ENCODE measurements at places on chromosomes 5 and 9. TPM values are rescaled to one million over a fixed set of nuclear protein-coding genes. Genes with fewer than 3 reads are reported as not detected.

DNA sequence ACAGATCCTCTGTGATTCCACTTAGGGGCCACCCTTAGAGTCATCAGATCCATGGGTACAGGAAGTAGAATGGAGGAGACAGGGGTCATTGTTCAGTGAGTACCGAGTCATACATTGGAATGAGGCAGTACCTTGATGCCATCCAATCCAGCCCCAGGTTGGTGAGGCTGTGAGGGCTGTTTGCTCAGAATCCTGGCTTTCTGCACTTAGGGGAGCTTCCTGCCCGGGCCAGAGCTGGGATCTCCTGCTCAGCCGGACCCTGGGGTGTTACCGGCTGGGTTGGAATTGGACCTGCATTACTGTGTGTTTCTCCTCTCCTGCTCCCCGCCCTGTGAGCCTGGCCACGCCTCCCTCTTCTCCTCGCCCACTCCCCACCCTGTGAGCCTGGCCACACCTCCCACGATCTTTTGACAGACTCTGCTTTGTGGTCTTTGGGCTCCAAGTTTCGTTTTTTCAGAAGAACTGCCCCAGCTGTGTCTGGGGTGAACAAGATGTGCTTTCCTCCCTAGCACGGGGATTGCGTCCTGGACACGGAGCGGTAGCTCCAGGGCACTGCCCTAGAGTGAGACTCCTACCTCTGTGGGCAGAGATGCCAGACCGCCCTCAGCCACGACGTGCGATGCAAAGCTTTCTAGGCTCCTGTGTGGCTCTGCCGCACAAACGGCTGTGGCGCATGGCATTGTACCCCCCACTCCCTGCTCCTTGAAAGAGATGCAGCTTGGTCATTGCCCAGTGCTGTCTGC, 15.4 kb downstream of the TRAF2 start:
- DNase-seq, result peak; percentile 92

HRCT1 gene
- 0.41 TPM for polyA plus RNA-seq

APBA1 gene
- polyA plus RNA-seq, result 0.22 TPM

- no peak for DNase-seq
These were observed 8.8 kb downstream of the VDAC1 start for GRCh38 chr5:133995883-133996563.

DNA sequence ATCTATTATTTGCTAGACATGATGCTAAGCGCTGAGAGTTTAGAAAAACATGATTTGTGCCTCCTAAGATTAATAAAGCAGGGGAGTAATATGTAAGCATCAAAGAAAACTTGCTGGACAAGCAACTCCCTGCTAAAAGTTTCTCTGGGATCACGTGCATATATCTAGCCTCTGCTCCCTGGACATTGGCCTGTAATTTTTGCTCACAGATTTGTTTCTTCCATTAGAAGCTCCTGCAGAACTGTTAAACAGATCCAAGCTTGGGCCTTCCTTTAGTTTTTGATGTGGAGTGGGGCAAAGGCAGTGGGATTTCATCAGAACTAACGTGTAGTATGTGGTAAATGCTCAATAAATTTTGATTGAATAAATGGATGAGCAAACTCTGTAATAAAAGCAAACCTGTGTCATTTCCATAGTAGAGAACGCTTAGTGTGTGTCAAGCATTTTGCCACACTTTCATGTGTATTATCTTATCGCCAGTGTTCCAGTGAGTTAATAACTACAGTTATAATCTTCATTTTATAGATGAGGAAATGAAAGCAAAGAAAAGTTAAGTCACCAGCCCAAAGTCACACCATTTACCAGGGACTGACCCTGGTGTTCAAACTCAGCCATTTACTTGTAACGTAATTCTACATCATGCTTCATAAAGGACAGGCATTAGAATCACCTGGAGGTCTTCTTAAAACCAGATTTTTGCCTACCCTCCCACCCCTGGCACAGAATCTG, 100.3 kb downstream of the PCSK5 start:
- DNase-seq, result no peak

DNA sequence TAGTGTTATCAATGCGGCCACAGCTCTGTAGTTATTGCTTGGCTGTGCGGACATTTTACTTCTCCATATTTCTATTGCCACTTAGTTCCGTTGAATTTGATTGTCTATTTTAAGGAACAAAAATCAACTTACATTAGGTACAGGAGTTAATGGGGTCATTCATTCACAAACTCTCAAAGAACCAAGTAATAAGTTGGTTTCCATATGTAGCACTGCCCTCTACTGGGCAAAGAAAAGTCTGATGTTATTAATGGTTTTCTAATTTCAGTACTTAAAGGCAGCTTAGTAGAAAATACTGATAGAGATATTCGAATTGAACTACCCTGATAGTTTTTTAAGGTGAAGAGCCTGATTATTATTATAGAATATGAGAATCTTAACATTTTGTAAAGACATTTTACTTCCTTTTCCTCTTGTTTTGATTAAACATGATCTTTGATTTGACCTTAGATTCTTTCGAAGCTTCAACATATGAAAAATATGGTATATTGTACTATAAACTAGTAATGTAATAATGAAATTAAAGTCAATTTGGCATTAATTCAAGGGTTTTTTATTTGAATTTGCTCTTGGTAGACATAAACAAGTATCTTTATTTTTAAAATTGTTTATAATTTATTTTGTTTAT, 119.5 kb upstream of the CTNND2 start:
- peak; percentile 49 for DNase-seq

DNA sequence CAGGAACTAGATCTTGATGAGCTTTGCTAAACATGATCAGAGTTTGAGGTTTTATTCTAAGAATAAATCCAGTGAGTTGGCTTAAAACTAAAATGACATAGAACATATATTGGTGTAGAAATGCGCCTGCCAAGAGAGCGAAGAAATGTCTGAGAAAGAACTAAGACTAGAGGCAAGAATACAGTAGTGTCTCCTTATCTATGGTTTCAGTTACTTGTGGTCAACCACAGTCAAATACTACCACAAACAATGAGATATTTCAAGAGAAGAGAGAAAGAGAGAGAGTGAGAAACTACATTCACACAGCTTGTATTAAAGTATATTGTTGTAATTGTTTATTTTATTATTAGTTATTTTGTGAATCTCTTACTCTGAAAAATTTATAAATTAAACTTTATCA, 254.4 kb upstream of the CDH10 start:
- DNase-seq, result no peak

- DNase-seq, result no peak
These were observed 139.6 kb downstream of the SPATA31D1 start for GRCh38 chr9:82128011-82128696.

- no peak for DNase-seq
These were observed 80.1 kb downstream of the EFNA5 start for GRCh38 chr5:107590686-107591085.

DNA sequence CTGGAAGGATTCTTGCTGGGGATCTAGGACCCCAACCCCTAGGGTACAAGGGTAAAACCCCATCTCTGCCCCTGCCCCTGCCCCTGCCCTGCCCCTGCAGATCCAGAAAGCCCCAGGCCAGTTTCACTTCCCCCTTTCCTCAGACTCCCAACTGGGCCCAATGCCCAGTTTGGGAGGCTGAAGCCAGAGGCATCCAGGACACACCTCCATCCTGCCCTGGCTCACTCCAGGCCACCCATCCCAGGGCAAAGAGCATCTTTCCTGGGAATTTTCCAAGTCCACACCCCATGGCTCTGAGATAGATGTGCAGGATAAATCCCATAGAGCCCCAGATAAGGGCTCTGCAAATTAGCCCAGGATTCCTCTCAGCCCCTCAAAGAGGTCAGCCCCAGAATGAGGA, 17.4 kb downstream of the CNTFR start:
- DNase-seq, result peak; percentile 47

DNA sequence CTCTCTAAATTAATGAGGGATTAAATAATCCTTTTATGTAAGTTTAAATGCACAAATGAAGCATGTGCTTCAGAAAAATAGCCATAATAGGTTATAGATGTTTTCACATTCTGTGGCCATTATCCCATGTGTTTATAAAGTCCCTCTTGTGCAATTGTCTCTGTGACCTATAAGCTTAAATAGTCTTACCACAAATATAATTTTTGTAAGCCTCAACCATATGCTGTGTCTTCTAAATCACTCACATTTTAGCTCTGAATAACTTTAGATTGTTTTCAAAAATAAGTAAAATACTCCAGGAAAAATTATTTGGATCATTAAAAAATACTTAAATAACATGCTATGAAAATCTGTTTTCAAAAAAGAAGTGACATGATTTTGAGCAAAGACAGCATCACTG, 1894.7 kb downstream of the MAT2B start:
- no peak for DNase-seq

- DNase-seq, result peak; percentile 94
These were observed 69.1 kb downstream of the PPARGC1B start for GRCh38 chr5:149799119-149799623.

- DNase-seq, result no peak
These were observed 24.0 kb upstream of the GTF3C5 start for GRCh38 chr9:133006731-133007352.

- no peak for DNase-seq
These were observed 101.7 kb downstream of the SNCAIP start for GRCh38 chr5:122413722-122414121.

INSL4 gene
- polyA plus RNA-seq, result 8.6 TPM

GRCh38 chr5:27906481-27906880, 868.1 kb upstream of the CDH9 start:
- DNase-seq, result no peak

PFDN1 gene
- polyA plus RNA-seq, result 226 TPM

DNA sequence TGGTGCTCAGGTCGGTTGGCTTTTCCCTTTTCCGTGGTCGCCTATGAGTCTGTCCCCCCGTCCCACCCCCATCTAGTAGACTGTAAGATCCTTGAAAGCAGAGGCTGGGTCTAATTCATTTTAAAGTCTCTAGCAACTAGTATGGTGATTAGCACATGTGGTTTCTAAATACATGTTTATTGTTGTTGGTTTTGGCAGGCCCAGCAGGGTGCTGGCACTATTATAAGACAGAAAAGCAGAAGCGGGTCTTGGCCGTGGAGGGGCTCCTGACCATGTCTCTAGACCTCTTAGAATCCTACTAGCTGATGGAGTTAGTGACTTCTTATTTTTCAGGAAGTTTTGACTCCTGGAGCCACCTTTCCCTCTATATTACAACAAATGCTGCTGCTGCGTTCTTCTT, 61.5 kb upstream of the TNFSF8 start:
- no peak for DNase-seq

PCDHA9 gene
- polyA plus RNA-seq, result not detected

ELL2 gene
- polyA plus RNA-seq, result 12.5 TPM

GRCh38 chr9:121781145-121781548, 129.7 kb downstream of the DAB2IP start:
- DNase-seq, result no peak

GRCh38 chr5:103827976-103828375, 265.4 kb upstream of the NUDT12 start:
- no peak for DNase-seq

OR2K2 gene
- not detected for polyA plus RNA-seq
